Tongue (tissue), 3 donors: ENCODE measurements at places on chromosomes 3 and 15.

- DNase-seq: no peak
Observed at GRCh38 chr3:108076564-108076963, 14.3 kb downstream of the CD47 start.

DNA sequence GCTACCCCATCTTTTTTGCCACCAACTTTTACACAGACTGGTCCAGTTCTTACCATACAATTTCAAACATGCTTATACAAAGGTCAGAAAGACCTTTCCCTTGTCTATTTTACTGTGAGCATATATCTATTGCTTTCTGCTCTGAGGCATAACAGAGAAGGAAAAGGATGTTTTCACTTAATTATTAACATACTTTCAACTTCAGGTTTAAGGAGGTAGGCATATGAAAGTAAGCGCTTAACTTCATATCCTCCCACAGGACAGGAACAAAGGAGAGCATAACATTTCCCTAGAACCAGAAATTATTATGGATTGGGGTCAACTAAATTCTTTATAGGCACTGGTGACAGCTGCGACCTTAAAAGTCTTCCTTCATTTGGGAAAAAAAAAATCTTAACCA is 1.1 kb downstream of the MYEF2 start:
- no peak for DNase-seq

DNA sequence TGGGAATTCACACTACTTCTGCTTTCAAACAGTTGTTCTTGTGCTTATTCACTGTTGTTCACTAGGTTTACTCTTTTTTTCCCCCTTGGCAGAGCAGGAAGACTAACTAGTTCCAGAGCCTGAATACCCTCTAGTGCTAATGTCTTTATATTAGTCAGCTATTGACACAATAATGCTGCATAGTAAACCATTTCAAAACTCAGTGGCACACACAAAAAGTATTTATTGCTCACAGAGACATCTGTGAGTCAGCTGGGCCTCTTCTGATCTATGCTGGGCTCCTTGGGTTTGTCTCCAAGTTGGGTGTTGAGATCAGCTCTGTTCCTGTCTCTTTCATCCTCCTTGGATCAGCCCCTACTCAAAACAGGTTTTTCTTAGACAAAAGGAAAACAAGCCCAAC is 51.1 kb downstream of the RSRC1 start:
- DNase-seq: no peak

- no peak for DNase-seq
Observed at GRCh38 chr3:109047366-109047765, 70.6 kb downstream of the MORC1 start.

DNA sequence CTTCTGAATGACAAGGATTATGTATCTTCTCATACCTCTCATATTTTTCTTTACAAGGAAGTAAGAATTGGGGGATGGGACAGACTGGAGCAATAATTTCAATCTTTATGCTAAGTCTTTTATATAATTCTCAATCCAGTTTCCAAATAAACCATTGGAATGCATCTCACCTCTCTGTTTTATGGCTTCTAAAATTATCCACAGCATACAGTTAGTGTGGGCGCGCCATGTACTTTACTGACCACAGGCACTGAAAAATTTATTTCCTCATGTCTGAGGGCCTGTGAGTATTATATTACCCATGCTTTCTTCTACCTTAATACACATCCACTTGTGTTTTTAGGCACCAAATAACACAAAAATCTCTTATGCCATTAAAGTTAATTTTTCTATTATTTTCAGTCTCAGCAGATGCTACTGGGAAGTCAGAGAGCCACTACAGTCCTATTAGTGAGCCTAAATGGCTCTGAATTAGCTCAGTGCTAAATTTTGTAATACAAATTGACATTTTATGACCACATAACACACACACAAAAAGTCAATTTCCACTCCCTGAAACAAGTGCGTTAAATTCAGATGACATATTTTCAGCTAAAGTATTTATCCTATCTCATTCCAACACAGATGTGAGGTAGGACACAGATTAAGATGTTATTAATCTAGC is 39.3 kb downstream of the SLITRK3 start:
- DNase-seq: no peak

DNA sequence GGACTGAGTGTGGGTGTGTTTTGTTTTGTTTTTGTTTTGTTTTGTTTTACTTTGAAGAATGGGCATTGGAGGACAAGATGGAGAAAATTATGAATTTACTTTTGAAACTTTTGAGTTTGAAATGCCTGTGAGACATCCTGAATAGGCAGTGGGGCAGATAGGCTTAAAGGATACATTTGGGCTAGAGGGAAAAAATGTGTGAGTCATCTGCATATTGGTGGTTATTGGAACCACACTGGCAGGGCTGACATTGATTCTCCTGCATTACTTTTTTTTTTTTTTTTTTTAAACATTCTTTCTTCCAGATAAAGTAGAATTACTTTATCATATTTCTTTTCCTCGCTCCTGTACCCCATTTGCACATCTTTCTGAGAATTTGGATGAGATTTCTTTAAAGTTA is 56.1 kb downstream of the CALML4 start:
- DNase-seq: no peak

GRCh38 chr3:184918750-184919149 is 106.8 kb downstream of the VPS8 start:
- no peak for DNase-seq

DNA sequence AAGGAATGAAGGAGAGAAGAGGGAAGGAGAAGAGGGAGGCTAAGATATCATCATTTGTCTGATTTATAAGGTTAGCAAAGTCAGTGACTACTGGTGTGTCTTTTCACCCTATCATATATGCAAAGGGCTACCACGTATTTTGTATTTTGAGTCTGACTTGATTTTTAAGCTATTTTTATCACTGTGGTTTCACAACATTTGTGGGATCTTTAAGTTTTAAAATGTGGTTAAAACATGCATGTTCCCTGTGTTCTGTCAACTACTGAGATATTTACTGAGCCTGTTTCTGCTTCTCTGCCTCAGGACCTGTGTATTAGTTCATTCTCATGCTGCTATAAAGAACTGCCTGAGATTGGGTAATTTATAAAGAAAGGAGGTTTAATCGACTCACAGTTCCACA is 22.5 kb upstream of the SPTSSB start:
- no peak for DNase-seq

- DNase-seq: no peak
Observed at GRCh38 chr15:28890711-28891495, 5.1 kb downstream of the APBA2 start.

GRCh38 chr15:52661909-52662308 is 17.3 kb downstream of the ATOSA start:
- DNase-seq: no peak

GRCh38 chr3:78580681-78581080 is 1187.1 kb downstream of the ROBO1 start:
- peak; percentile 20 for DNase-seq

- no peak for DNase-seq
Observed at GRCh38 chr3:120181632-120182031, 87.4 kb upstream of the GSK3B start.

DNA sequence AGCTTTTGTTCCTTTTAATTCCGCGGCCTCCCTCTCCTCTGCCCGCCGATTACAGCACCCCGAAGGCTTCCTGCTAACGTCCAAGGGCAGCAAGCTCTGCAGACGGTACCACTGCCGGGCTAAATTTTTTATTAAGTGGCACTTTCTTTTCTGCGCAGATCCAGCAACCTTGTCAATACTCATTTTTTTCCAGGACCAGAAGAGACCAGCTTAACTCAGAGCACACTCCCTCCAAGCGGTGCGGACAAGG is 542 bp upstream of the MEIS2 start:
- DNase-seq: no peak

GRCh38 chr3:178003756-178004155 is 532.5 kb upstream of the KCNMB2 start:
- no peak for DNase-seq

- DNase-seq: no peak
Observed at GRCh38 chr15:84839714-84840113, 22.6 kb downstream of the ALPK3 start.

GRCh38 chr3:72204452-72204851 is 419.5 kb upstream of the PROK2 start:
- DNase-seq: no peak

DNA sequence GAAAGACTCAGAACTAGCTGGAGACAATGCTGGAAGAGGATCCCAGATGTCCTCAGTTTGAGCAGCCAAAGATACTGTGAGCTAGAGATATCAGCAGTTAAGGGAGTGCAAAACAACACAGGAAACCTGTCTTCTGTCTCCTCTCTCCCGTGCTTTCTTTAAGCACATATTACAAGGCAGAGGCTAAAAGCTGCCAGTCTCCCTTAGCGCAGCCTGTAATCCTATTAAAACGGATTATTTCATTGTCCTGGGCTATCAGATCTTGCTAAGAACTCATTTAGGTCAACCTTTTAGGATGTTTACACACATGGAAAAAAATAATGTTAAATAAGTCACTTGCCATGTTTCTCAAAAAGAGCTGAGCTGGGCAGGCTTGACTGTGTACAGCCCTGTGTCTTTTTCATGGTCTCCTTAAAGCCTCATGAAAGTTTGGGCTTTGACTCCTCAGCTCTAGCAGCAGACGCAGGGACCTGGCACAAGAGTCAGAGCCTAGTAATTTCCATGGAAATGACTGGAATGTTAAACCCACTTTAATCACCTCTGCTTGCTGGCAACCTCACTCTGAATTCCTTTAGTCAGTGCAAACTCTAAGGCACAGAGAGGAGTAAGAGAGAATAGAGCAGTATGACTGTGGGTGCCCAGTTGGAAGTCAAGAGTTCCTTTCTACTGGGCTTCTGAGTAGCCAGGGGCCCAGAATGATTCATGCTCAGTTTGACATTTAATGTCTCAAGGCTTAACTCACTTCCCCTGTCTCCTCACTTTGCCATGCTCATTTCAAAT is 491.9 kb downstream of the NTRK3 start:
- DNase-seq: peak; percentile 31

GRCh38 chr3:7266551-7266950 is 405.6 kb downstream of the GRM7 start:
- DNase-seq: no peak

DNA sequence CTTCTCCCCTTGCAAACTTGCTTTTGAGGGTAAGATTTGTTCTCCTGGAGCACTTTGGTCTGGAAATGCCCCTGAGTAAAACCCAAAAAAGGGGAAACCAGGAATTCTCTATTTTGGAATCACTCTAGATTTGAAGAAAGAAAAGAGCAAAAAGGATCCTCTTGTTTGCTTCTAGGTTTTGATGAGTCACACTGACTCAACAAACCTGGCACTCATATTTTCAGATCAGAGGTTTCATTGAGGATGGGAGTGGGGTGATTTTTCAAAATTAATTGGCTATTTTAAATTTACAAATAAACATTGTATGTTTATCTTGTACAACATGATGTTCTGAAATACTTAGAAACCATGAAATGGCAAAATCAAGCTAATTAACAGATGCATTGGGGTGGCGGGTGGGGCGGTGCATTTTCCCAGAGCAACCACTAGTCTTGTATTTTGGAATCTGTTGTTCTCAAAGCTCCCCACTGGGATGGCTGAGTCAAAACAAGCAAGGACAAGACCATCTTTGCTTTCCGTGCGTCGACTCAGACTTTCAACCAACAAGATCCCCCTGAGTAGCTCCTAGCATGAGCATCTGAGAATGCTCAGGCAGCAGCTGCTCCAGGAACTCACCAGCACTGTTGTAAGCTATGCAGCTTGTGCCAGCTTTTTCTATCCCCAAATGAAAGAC is 451.4 kb downstream of the WDR72 start:
- DNase-seq: no peak

DNA sequence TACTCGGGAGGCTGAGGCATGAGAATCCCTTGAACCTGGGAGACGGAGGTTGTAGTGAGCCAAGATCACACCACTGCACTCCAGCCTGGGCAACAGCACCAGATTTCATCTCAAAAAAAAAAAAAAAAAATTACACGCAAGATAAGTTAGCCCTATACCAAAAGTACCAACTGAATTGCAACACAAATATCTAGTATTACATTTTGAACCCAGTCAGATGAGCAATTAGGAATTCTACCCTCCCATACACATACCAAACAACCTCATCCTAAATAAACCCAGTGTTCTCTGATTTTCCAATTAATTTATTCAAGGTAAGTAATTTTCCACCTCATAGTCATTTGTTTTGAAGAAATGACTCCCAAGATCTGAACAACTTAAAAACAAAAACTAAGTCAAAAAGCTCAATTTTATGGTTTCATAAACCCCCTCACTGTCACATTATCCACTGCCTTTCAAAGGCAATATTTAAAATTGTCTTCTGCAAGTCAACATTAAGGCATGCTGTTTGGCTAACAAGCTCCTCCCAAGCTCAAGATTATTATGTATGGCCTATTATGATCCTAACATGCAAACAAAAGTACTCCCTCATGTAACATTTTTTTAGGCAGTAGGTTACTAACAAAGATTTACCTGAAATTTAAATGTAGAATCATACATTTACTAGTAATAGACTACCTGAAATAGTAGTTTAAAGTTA is 4.5 kb downstream of the RAF1 start:
- no peak for DNase-seq

DNA sequence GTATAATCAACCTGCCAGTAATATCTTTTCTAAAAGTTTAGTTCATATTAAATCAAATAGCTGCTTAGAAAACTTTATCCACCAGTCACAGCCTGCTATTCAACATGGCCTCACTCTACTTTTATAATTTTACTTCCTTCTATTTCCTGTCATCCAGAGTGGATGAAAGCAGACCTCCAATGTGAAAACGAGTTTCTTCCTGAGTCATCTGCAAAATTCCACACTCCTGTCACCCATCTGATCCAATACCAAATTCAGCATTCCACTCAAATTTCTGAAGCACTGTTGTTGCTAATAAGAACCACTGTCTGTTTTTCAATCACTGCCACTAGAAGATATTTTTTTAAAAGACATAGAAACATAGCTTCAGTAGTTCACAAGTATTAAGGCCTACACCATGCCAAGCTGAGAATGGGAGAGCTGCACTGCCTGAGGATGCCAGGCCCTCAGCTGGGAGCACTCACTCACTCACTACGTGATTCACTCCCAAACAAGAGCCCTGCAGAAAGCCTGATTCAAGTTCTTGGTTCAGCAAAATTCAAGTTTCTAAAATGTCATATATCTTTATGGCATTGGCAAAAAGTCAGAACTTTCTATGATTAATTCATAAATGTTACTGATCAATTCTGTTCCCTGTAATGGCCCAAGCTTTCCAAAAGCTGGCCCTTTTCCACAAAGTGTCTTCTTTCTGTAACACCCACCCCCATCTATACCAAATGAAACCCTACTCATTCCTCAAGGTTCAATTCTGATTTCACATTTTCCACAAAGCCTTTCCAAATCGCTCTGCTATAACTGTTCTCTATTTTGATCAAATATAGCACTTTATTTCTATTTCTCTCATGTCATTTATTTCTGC is 82.9 kb downstream of the FSIP1 start:
- no peak for DNase-seq
